DMS 273 treated with DMSO at 0.1 percent for 48 hours (cell line): ENCODE measurements at places on chromosomes 5 and 9.
A peak's percentile ranks its signal among the peaks of the same experiment; 100 is the strongest.

- no peak for DNase-seq
These were observed 11.6 kb downstream of the C5orf24 start for GRCh38 chr5:134857401-134857800.

- DNase-seq: no peak
These were observed 142.5 kb downstream of the ACER2 start for GRCh38 chr9:19551124-19551929.

- no peak for DNase-seq
These were observed 16.4 kb downstream of the ITK start for GRCh38 chr5:157197086-157197485.

- no peak for DNase-seq
These were observed 50.1 kb upstream of the ADRB2 start for GRCh38 chr5:148776261-148776660.

DNA sequence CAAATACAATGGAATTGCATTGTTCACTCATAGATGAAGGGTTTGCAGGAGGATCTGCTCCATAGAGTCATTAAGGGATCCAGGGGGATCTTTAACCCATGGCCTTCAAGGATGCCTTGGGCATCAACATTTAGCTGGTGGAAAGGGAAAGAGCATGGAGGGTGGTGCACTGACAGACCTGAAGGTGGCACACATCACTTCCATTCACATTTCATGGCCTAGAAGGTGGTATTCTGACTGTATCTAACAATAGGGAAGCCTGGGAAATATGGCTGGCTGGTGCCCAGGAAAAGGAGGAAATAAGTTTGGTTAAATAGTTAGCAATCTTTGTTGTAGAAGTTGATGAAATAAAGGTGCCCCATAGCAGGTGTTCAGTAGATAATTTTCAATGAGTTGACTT lies 230.2 kb downstream of the CD180 start:
- DNase-seq: no peak

- no peak for DNase-seq
These were observed 164.9 kb upstream of the SEMA6A start for GRCh38 chr5:116739571-116739970.

DNA sequence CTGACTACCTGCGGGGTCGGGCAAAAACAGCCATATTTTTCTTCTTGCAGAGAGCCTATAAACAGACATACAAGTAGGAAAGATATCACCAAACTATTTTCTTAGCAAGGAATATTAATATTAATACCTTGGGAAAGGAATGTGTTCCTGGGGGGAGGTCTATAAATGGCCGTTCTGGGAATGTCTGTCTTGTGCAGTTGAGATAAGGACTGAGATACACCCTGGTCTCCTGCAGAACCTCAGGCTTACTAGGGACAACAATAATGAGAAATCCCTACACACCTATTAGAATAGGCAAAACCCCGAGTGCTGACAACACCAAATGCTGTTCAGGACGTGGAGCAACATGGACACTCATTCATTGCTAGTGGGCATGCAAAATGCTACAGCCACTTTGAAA lies 297.2 kb downstream of the DRD1 start:
- DNase-seq: no peak

DNA sequence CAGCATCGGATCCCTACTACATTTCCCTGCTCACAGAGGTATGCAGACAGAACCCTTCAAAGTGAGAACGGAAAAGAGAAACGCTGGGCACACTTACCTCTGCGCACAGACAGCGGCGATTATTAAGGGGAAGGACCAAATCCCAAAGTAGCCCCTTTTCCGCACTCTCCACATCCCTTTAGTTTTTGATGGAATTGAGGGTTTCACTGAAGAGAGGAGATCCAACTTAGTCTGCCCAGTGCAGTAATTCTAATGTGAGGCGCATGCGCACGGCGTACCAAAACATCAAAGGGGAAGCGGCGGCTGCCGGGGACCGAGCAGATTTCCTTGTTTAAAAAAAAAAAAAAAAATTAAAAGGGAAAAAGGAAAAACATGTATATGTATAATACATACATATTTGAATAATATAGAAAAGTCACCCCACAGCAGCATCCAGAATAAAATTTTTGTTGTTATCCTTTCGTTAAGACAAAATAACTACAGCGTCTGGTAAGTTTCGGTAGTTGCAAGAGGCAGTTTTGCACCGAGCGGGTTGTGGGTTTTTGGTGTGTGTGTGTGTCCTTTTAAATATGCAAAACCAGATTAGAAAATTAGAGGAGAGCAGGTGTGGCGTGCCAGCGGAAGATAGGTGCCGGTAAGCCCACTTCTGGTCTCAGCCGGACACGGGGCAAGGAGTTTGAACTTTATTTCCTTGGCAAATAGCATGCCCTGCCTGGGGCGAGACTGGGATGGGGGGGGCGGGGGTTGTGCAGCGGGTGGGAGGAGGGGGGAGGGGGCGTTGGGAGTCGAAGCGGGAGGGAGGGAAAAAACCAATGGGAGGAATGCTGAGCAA lies at the start of gene GABRB2:
Gene GABRB2, minus strand, starts transcription at position 256 of the 832 bp plus-strand sequence. Its CDS starts 82 bp downstream, at position 174.
- DNase-seq: peak; percentile 19

- DNase-seq: no peak
These were observed 3.8 kb downstream of the DMRT2 start for GRCh38 chr9:1053986-1054425.

DNA sequence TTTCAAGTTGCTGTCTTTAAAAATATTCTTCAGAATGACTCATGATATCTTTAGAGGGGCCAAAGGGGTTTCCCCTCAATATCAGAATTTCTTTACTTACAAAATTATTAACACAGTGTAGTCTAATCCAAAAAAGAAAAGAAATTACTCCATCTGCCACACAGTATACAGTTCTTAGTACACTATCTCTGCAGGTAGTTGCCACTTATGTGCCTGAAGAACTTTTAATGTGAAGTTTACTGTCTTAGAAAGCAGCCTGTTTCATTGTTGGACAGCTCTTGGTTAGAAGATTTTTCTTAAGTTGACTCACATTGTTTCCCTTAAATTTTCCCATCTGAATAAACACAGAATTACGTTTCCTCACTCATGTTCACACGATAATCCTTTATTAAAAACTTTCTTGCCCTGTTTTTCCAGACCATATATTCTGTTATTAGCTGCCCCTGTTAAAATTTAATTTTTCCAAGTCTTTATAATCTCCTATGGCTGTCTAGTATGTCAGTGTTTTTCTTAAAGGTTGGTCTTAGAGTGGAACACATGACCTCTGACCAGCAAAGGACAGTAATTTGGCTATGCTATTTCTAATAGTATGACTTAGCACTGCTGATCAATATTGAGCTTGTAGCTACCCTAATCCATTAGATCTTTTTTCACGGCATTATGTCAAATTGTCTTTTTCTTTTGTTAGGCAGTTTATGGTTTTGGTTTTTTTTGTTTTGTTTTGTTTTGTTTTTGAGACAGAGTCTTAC lies 21.8 kb upstream of the FKTN start:
- no peak for DNase-seq

GRCh38 chr5:123755653-123756317 lies 243.8 kb downstream of the CSNK1G3 start:
- DNase-seq: no peak

DNA sequence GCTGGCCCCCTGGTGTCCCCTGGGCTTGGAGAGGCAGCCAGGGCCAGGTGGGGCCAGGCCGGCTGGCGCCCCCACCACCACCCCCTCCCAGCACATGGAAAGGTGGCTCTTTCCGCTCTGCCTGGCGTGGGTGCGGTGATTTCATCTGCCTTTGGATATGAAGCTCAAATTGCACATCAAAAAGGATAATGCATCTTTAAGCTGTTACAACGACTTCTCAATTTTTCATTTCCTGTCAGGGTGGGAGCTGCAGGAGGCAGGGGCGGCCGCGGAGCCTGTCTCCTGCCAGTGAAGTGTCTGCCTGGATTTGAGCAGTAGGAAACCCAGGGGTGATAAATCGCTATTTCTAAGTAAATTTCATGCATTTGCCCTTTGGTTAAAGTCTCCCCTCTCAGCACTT lies 169.2 kb upstream of the MVB12B start:
- DNase-seq: no peak

DNA sequence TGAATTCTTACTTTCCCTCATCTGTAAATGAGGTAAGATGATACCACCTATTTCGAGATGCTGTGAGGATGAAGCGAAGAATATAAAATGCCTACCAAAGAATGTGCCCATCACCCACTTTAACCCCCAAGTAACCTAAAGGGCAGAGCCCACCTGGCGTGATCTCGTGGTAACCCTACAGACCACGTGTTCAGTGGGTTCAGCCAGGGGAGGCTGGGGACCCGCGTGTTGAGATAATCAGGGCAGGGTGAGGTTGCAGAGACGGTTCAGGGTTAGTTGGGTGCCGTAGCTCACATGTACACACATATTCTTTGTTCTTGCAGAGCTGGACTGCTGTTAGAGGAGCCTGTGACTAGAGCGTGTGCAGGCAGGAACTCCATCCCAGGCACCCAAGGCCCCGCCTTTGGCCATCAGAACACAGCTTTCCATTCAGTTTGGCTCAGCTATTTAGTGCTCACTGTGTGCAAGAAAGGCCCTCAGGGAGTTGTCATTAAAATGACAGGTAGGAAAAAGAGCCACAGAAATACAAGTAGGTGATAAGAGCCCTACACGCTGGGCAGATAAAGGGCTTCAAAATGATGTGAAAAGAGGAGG lies 56.5 kb upstream of the HAND1 start:
- no peak for DNase-seq

- no peak for DNase-seq
These were observed 836.8 kb upstream of the CDH9 start for GRCh38 chr5:27875148-27875547.

DNA sequence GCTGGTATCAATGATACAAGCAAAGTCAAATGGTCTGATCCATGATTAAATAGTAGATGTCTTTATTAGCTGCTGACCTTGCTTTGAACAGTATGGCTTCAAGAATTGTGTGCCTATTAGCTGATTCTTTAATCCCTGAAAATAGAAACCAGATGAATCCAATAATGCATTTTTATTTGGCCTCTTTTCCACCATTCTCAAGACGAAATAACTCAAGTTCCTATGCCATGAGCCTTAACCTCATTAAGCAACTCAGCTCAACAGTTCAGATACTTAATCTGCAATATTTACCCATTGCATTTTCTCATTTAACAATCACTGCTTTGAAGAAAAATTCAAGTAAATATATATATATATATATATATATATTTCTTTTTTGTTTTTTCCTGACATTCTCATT lies 588.6 kb upstream of the MEF2C start:
- DNase-seq: no peak

GRCh38 chr5:136425921-136426320 lies 60.6 kb upstream of the TRPC7 start:
- no peak for DNase-seq

DNA sequence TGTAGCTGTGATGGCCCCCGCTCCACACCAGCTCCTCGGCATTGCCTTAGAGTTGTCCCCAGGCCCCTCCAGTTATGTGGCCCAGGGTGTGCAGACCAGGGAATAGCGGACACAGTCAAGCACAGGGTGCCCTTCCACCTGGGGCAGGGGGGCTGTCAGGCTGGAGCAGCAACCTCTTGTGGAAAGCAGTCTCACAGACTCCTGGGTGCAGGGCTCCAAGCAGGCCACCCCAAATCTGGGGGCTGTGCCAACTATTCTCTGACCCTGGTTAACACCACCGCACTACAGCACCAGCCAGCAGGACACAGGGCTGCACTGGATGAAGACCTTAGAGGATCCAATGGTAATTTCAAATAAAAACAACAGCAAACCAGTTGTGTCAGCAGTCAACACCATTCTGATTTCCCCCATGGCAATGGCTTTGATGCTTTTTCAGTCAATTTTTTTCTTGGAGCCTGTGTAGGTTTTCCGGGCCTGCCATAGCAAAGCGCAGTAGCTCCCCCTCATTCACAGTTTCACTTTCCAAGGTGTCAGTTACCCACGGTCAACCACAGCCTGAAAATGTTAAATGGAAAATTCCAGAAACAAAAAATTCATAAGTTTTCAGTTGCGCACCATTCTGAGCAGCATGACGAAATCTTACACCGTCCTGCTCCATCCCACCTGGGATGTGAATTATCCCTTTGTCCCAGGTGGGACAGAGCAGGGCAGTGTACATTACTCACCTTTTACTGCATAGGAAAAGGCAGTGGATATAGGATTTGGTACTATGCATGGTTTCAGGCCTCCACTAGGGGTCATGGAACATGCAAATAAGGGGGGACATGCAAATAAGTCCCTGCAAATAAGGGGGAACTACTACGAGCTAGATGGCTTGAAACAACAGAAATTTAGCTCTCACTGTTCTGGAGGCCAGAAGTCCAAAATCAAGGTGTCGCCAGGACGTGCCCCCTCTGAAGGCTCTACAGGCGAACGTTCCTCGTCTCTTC lies 49.0 kb downstream of the C5orf15 start:
- DNase-seq: no peak

- no peak for DNase-seq
These were observed 29.3 kb downstream of the PCDH1 start for GRCh38 chr5:141848744-141849414.

- no peak for DNase-seq
These were observed 28.5 kb downstream of the IL6ST start for GRCh38 chr5:55966284-55966683.

GRCh38 chr9:71797266-71797665 lies 29.0 kb upstream of the CEMIP2 start:
- no peak for DNase-seq

DNA sequence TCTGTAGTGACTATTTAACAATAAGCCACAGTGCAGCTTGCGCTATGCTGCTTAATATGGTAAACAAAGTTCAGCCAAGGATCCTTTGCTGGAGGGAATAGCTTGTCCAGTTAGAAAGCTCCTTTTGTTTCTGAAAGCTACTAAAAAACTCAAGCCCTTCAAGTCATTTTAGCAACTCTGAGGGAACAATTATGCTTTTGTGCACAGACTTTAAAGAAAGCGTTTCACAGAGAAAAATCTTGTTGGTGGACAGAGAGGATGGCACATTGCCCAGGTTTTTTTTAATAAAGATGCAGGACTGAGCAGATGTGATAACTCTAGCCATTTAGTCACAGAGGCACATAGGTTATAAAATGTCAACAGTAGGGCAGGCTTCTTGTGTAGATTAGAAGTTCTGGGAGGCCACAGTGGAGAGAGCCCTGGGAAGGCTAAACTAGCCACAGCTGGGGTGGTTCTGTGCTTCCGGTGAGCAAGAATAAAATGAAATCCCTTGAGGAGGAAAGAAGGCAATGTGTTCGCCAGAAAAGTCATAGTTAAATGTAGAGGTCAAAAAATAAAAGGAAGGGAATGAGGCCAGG lies 63.4 kb downstream of the ALDH7A1 start:
- DNase-seq: no peak

DNA sequence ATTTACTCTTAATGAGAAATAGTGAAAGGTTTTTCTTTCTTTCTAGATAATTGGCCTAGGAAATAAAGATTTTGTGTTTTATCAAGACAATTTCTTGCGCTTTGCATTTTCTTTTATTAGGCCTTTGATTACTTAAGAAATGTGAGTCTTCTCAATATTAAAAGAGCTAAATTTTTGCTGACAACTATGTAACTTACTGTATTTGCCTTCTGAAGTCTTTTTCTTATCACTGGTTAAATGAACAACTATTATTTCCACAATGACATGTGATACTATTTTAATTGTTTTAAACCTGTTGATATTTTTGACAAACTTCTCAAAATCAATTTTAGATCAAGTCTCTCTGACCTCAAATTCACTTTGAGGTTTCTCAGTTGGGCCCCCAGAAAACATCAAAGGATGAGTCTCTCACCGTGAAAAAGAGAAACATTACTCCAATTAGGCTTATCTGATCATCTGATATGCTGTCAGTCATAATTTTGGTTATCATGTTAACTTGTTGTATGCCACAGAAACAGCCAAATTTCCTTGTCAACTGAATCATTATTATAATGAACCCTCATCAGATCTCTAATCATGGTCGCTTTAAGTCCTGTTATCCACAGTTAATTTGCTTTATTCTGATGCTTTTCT lies 48.8 kb downstream of the RAPGEF1 start:
- no peak for DNase-seq

- peak; percentile 38 for DNase-seq
These were observed 28.8 kb upstream of the ROR2 start for GRCh38 chr9:91978740-91979414.

GRCh38 chr5:131959906-131960305 lies 14.4 kb upstream of the MEIKIN start:
- DNase-seq: no peak
